ENCODE measurements at places on chromosomes 7 and 10.

DNA sequence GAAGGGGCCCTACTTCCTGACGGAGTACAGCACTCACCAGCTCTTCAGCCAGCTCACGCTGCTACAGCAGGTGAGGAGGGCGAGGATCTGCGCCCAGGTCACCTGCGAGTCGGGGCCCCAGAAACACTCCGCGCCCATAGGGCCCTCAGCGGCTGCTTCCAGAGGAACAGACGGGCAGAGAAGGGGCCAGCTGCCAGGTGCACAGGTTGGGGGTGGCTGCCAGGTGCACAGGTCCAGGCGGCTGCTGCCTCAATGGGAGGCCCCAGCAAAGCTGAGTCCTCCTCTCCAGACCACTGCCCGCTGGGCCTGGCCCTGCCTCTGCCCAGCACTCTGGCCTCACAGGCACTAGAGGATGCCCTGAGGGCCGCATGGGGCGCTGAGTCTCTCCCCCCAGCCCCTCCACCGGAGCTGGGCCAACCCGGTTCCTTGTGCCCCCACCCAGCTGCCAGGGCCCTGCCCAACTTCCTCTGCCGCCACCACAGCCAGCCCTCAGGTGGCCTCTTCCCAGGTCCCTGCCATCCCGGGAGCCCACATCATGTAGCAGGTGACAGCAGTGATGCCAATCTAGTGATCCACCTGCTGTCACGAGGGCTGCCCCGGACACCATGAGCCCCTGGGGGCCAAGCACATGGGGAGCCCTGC, 17.0 kb upstream of the UTF1 start:
- DNase-seq: no peak

DNA sequence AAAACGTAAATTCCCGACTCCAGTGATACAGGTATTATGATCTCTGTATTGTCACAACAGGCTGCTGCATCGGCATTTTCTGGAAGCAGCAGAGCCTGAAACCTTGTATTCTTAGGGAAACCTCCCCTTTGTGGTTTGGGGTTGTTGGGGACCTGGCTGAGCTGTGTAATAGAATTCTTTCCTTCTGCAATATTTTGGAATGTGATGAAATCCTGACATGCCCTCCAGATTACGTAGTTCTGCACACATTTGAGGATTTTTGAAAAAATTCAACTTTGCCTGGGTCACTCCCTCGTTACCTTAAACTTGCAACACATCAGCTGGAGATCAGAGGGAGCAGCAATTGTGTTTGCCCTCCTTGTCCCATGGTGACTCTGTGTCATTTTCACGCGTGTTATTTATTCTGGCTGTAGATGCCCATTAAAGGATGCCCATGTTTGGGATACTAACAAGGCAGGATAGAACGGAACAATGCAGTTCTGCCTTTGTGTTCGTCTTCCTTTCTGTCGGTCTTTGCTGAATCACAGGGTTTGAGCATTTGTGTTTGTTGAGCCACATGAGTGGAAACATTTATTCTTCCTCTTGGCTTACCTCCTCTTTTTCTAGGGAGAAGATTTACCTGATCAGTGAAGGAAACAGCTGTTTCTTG, 181.7 kb downstream of the TCF7L2 start:
- DNase-seq: no peak

DNA sequence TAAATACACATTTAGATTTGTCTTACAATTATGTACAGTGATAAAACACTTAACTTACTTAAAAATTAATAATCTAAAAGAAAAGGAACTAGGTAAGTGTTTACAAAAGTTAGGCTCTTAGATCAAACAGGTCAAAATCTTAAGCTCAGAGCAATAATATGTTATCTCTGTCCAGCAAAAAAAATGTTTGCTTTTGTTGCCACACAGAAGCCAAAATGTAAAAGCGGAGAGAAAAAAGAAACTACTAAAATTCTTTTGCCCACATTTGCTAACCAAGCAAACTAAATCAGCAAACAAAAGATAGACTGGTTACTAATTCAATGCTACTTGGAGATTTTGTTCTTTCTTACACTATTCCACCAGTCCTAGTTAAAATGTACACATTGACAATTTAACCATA, 15.2 kb upstream of the ACSM6 start:
- no peak for DNase-seq

- no peak for DNase-seq
Observed at GRCh38 chr10:107168738-107169137, 4.2 kb upstream of the SORCS1 start.

- DNase-seq: no peak
Observed at GRCh38 chr7:81560708-81561107, 209.1 kb downstream of the HGF start.

GRCh38 chr10:38003588-38003987, 6.9 kb upstream of the ZNF33A start:
- DNase-seq: no peak

Measured in CD4-positive, alpha-beta T cell treated with Interleukin-4 for 4 hours (primary cell).